T-cell (primary cell): ENCODE measurements at places on chromosomes 6 and 20.

GRCh38 chr20:16317445-16318362, 255.5 kb downstream of the KIF16B start:
- H3K4me3 ChIP-seq: no peak overlapping the region
- H3K27ac ChIP-seq: no peak overlapping the region
- no peak for DNase-seq
- H3K36me3 ChIP-seq: no peaks in the 10 kb centered on the region
- H3K4me1 ChIP-seq: no peaks in the 10 kb centered on the region
- H3K27me3 ChIP-seq: no peaks in the 10 kb centered on the region

GRCh38 chr6:135540207-135540840, 42.8 kb upstream of the AHI1 start:
- DNase-seq: no peak
- no peak overlapping the region for H3K27ac ChIP-seq
- H3K36me3 ChIP-seq: no peaks in the 10 kb centered on the region
- no peak overlapping the region for H3K4me3 ChIP-seq
- H3K27me3 ChIP-seq: no peaks in the 10 kb centered on the region

DNA sequence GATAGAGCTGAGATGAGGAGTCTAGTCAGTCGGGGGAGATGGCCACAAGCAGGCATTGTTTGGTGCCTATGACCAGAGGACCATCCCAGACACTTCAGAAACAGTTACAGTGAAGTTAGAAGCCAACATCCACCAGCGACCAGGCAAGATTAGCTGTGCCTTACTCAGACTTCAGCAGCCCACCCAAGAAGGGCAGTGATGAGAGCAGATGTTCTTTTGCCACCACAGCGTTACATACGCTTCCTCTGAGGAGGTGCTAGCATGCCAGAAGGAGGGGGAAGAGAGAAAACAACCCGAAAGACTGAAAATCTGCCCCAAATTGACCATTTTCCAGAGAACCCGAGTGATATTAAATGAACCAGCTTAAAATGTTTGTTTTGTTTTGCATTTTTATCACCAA, 186.8 kb downstream of the PRL start:
- no peak overlapping the region for H3K4me3 ChIP-seq
- H3K27ac ChIP-seq: no peak overlapping the region
- H3K27me3 ChIP-seq: no peaks in the 10 kb centered on the region

DNA sequence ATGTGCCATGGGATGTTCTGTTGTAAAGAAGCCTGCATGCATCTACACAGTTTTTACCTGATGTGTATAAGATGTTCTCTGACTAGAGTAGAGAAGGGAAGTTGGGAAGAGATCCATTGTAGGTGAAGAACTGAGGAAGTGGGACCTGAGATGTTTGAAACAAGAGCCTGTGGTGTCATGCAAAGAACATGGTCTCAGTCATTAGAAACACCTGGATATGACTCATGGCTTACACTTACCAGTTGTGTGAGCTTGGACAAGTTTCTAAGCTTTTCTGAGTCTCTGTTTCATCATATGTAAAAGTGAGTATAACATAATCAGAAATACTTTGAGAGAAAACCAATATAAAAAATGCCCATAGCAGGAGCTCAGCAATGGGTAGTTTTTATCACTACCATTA, 51.9 kb upstream of the SEC63 start:
- H3K4me3 ChIP-seq: no peak overlapping the region
- H3K36me3 ChIP-seq: no peaks in the 10 kb centered on the region
- DNase-seq: no peak
- H3K27ac ChIP-seq: no peak overlapping the region
- no peaks in the 10 kb centered on the region for H3K4me1 ChIP-seq

DNA sequence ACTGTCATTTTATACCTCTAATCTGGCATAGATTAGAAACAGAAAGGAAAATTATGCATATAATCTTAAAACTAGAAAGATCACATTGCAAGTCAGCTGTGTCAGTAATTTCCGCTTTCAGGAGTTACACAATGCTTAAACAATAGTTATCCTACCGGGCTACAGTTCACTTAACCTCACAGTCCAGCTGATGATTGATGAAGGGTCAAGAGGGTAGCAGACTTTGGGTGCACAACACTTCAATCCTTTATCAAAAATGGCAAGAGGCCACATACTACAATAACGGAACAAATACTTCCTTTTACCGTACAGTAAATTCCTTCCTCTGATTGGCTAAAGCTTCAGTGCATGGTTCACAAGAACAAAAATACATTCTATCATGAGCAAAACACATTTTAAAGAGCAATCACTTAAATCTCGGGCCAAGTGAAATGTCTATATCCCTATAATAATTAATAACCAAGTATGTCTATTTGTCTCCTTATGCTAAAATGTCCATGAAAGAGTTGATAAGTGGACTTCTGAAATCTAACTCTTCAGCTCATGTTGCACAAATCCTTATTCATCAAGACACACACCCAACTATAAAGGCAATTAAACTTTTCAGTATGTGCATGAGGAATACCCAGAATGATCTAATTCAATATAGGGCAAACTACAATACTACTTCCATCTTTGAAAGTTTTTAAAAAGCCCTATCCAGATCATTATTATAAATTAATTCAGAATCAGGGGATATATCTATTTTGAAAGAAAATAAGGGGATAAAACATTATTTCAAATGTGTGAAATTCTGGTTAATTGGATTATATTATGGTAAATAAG, 76.8 kb downstream of the HIVEP2 start:
- H3K4me1 ChIP-seq: peaks cover 29% of the 10 kb centered on the region
- no peaks in the 10 kb centered on the region for H3K36me3 ChIP-seq
- H3K27me3 ChIP-seq: no peaks in the 10 kb centered on the region
- no peak for DNase-seq
- peak overlapping the region; percentile 2 for H3K27ac ChIP-seq

DNA sequence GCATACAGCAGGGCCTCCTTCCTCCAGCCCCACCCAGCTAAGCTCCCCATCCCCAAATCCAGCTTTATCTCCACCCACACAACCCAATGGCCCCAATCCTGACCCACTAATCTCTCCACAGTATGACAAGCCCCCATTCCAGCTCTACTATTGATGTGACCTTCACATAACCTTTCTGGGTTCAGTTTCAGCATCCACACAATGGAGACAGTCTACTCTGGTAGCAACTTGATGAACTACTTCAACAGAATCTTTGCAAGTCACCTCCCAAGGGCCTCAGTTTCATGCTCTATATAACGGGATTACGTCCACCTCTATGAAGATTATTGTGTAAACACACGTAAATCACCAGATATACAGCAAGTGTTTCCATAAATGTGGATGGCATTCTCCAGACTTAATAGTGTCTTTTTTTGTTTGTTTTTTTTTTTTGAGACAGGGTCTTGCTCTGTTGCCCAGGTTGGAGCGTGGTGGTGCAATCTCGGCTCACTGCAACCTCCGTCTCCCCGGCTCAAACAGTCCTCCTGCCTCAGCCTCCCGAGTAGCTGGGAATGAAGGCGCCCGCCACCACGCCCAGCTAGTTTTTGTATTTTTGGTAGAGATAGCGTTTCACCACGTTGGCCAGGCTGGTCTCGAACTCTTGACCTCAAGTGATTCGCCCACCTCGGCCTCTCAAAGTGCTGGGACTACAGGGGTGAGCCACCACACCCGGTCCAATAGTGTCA, 1.4 kb downstream of the AHCY start:
- peaks cover 15% of the 10 kb centered on the region for H3K4me1 ChIP-seq
- no peaks in the 10 kb centered on the region for H3K27me3 ChIP-seq
- DNase-seq: no peak
- no peak overlapping the region for H3K4me3 ChIP-seq
- no peak overlapping the region for H3K27ac ChIP-seq
- no peaks in the 10 kb centered on the region for H3K36me3 ChIP-seq

GRCh38 chr6:95143408-95144180, 433.7 kb upstream of the MANEA start:
- no peaks in the 10 kb centered on the region for H3K27me3 ChIP-seq
- no peak overlapping the region for H3K4me3 ChIP-seq
- no peaks in the 10 kb centered on the region for H3K36me3 ChIP-seq
- H3K27ac ChIP-seq: no peak overlapping the region
- H3K4me1 ChIP-seq: no peaks in the 10 kb centered on the region

DNA sequence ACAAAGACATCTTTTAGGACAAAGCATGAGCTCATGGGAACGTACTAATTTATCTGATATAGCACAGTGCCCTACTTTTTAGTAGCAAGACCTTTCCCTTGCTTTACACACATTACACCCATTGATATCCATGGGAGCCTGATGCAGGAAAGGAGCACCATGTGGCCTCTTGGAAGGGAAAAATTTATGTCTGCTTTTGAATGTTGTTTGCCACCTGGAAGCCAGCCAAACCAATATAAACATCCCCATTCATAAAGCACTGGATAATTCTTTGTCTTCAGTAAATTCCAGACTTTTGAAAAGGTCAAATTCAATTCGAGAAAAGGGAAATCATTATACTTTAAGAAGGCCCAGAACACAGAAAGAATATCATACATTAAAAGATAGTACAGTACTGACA, 152.3 kb upstream of the BEND6 start:
- H3K4me3 ChIP-seq: no peak overlapping the region
- H3K36me3 ChIP-seq: no peaks in the 10 kb centered on the region
- no peaks in the 10 kb centered on the region for H3K4me1 ChIP-seq
- no peaks in the 10 kb centered on the region for H3K27me3 ChIP-seq
- no peak overlapping the region for H3K27ac ChIP-seq

GRCh38 chr6:33571637-33572316, 8.3 kb downstream of the BAK1 start:
- H3K27ac ChIP-seq: peak overlapping the region; percentile 99
- no peak for DNase-seq
- H3K27me3 ChIP-seq: no peaks in the 10 kb centered on the region
- H3K4me3 ChIP-seq: peak overlapping the region; percentile 81

GRCh38 chr20:59631751-59632540, 27.6 kb downstream of the PHACTR3 start:
- H3K27ac ChIP-seq: no peak overlapping the region
- H3K4me1 ChIP-seq: no peaks in the 10 kb centered on the region
- H3K36me3 ChIP-seq: no peaks in the 10 kb centered on the region
- no peak overlapping the region for H3K4me3 ChIP-seq
- no peak for DNase-seq

GRCh38 chr6:93388070-93388469, 31.3 kb downstream of the EPHA7 start:
- no peak overlapping the region for H3K27ac ChIP-seq
- no peak for DNase-seq
- no peaks in the 10 kb centered on the region for H3K27me3 ChIP-seq
- no peak overlapping the region for H3K4me3 ChIP-seq
- no peaks in the 10 kb centered on the region for H3K36me3 ChIP-seq

DNA sequence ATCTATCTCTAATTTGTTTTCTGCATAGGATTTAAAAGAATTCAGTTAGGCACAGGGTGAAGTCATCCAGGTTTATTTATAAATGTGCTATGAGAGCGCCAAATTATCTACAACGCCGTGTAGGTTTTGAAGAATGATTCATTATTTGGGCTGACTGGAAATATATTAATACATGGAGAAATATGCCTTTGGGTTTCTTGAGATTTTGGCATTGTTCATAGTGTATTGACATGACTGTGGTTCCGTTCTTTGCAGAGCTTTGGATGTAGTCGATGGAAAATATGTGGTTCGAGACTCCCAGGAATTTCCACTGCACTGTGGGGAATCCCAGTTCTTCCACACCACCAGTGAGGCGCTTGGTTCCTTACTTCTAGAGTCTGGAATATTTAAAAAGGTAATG, 90.9 kb downstream of the CRYBG1 start:
- no peak overlapping the region for H3K4me3 ChIP-seq
- DNase-seq: no peak
- H3K27ac ChIP-seq: no peak overlapping the region
- no peaks in the 10 kb centered on the region for H3K27me3 ChIP-seq
- peaks cover 10% of the 10 kb centered on the region for H3K4me1 ChIP-seq
